Stimulated activated memory B cell treated with anti-CD40 and anti-IgM and Interleukin-4, amounts not matched to agents 10 μg/mL and 1 μg/mL and 100 μg/mL, for 72 hours (primary cell): ENCODE measurements at places on chromosomes 6 and 20.

DNA sequence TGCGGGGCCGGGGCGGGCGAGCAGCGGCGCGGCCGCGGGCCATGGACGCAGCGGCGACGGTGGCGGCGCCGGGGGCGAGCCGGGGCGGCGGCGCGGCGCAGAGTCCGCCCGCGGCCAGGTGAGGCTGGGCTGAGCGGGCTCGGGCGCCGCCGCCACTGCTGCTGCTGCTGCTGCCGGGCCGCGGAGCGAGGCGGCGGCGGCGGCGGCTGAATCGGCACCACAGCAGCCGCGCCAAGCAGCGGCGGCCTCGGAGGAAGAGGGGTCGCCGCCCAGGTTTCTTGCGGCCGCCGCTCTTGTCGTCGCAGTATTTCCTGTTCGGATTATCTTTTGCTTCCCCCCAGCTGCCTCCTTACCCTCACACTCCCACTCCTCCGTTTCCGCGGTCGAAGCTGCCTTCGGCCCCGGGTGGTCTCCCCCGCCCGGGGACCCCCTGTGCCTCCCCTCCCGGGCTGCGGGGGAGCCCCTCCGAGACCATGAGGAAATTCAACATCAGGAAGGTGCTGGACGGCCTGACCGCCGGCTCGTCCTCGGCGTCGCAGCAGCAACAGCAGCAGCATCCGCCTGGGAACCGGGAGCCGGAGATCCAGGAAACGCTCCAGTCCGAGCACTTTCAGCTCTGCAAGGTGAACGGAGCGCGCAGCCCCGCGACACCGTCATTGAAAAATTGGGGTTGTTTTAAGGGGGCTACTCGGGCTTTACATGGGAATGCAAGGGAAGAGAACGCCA lies at the start of gene STXBP5:
Gene STXBP5 (plus strand): TSS at position 358 of the 726 bp plus-strand sequence. CDS start 116 bp downstream, at position 474.
- ATAC-seq: peak; percentile 59

DNA sequence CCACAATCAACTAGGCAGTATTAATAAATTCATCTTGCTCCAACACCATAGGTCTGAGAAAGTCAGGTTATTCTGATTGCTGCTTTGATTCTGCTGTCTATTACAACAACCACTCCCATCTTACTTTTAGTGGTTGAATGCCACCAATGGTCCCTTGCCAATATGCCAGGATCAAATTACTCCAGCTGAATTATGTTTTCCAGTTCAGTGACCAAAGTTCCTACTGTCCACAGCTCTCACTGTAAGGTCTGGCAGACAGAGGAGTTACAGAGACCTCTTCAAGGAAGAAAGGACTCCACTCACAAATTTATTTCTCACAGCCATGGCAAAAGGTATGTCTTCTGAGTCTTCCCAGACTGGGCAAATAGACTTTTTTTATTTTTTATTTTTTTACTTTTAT lies 557.0 kb downstream of the HAO1 start:
- no peak for ATAC-seq

DNA sequence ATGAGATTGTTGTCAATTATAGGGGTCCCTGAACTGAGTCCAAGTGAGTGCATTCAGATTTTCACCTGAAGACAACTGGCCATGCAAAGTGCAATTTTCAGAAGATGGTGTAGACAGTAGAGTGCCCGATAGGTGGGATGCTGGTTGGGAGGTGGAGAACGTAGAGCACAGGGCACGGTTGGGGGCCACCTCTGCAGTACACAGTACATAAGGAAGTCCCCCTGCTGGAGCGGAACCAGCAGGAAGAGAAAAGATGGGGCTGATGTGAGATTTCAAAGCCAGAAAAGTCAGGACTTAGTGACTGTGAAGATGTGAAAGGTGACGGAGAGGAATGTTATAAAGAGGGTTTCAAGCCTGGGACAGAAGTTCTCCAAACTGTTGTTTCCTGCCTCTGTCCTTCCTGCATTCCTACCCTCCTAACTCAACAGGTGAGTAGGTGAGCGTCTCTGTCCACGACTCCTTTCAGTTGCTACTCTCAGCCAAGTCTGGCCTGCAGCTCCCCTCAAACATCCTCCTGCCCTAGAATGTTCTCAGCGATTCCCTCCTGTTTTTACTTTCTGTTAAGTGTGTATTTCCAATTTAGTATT lies 330.8 kb downstream of the PRL start:
- ATAC-seq: no peak

DNA sequence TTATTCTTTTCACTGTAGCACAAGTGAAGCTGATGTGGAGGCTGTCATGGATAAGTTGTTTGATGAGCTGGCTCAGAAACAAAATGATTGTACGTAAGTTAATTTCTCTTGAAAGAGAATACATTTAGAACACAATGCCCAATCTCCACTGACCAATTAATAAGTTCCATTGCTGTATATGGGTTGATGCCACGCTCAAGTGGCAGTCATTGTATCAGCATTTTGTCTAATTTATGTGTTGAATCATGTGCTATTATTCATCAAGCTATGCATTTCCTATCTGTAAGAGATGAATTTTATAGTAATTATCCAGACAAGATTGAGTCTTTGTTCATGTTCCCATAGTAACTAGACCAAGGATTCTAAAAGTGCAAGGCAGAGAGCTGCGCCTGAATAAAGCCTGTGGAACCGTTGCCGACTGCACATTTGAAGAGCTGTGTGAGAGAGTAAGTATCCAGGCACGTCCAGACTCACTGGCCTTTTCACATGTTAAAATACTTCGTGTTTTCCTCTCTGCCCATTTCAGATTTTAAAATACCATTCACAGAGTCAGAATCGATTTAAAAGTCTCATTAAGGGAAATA lies 83.8 kb upstream of the FOXO3 start:
- no peak for ATAC-seq

DNA sequence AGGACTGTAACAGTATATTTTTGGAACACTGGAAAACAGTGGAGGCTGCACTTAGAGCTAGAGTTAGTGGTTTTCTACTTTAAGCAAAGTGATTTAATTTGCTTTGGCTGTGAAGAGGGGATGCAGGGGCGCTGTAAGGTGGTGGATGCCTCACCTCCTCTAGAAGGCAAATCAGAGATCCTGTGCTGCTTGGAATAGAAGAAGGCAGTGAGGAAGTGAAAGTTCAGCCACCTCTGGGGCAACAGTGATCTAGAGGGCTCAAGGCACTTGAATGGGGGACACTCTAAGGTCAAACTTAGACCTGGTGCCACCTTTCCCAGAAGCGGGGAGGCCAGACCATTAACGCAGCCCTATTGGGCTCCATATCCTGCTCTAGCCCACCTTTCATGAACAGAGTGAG lies 19.0 kb upstream of the SNRPB2 start:
- peak; percentile 56 for ATAC-seq

GRCh38 chr20:45968081-45968671 lies 3.8 kb downstream of the ZNF335 start:
- ATAC-seq: no peak

DNA sequence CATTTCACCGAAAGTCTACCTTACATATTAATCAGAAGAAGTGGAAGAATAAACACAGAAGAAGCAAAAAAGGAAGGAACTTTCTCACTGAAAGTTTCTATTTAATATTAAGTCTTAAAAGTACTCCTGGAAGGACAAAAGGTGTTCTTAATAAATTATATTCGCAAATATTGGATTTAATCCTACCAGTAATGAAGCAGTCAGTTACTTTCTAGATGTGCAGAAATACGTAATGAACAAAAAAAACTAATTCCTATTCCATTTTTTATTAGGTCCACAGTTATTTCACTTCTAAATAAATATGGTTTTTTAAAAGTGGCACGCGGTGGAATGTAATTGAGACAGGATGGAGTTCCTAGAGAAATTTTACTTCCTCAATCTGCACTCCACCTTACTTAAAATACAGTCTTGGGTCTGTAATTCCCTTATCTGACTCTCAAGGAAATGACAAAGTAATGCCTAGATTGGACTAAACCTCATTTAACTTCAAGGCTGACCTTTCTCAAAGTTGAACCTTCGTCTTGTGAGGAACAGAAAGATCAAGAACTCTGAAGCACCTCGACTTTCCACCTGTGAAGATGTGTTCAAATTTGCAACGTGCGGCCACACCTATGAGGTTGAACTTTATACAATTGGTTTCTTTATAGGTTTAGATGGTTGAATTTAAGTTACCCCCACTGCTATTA lies 1.1 kb upstream of the TRAM2 start:
- no peak for ATAC-seq

DNA sequence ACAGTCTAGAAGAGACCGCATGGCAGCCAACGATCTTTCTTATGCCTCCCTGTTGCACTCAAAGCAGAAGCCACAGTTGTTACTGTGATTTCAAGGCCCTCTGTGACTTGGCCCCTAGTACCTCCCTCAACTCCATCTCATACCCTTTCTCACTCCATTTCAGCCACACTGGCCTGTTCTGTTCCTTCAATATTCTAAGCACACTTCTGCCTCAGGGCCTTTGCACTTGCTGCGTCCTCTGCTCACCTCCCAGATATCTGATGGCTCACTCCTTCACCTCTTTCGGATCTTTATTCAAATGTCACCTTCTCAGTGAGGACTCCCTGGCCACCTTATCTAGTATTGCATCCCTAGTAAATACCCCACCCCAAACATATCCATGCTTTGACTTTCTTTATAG lies 29.4 kb upstream of the CCN6 start:
- no peak for ATAC-seq

DNA sequence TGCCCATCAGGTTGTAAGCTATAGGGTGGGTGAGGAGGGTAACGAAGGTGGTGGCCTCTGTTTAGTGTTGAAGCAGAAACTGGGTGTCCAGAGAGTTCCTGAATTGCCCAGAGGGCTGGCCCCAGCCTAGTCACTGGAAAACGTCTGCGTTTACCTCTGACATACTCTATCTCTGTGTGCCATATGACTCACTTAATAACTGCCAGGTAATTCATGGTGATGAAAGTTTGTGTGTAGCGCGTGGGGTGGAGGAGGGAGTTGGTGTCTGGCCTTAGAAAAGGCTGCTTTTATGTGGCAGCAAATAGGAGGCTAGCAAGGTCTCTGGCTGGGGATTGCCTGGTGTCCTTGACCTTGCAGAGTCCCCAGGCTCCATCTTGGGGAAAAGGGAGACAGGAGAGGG lies 47.3 kb downstream of the SLC35D3 start:
- ATAC-seq: no peak

DNA sequence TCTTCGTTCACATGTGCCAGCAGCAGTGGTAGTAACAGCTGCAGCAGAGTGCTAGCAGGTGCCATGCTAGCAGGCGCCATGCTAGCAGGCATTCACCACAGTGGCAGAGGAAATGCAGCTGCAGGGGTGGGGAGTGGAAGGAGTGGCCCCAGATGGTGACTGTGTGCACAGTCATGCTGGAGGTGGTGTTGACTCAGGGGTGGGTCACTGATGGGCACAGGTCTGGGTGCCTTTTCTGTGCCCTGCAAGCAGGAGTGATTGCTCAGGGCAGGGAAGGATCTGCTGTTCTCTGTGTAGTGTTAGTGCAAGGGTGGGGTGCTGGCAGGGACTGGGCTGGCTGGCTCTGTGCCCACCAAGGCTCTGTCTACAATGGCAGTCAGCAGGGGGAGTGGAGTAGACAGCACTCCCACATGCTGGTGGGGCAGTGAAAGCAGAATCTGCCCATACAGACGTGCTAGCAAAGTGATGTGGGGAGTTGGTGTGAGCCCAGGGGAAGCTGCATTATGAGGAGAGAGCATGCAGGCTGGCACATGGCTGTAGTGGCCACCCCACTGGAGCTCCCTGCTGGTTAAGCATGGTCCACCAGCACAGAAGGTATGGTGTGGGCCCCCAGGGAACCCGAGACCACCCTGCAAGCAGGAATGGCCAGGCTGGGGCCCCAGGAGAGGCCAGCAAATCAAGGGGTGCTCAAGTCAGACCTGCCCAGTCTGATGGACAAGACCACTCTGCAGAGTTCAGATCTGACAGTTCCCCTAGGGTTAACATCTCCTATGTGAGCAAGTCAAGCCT lies 11.4 kb upstream of the TSPYL4 start:
- ATAC-seq: no peak

- ATAC-seq: no peak
Measured at GRCh38 chr6:15949982-15950381, 178.9 kb upstream of the MYLIP start.

DNA sequence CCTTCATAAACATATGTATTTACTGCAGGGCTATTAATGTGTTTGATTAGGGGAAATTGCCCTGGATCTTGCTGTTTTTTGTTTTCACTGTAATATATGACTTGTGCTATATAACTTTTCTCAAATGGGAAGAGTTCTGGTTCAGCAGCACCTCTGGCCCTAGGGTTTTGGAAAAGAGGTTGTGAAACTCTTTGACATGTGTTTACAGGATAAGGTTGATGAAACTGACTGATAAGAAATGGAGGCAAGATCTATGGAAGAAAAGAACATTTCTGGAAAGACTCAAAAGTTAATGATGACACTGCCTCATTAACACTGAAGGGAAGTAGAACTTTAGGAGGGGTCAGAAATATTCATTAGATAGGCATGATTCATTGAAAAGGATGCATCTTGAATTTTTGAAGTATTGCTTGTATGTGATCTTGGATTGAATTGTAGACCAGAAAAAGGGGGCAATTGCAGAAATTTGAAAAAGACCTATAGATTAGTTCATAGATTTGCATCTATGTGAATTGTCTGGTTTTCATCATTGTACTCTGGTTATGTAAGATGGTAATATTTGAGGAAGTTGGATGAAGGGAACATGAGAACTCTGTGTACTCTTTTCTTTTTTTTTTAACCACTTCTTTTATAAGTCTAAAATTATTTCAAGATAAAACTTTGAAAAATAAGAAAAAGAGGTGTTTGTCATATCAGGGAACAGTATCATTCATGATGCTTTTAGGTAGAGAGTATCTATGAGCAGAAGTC lies 54.0 kb downstream of the UTRN start:
- no peak for ATAC-seq

- ATAC-seq: peak; percentile 89
Measured at GRCh38 chr20:38094373-38094891, 60.9 kb downstream of the RPRD1B start.

GRCh38 chr6:159979136-159979874 lies 10.4 kb downstream of the IGF2R start:
- peak; percentile 95 for ATAC-seq

DNA sequence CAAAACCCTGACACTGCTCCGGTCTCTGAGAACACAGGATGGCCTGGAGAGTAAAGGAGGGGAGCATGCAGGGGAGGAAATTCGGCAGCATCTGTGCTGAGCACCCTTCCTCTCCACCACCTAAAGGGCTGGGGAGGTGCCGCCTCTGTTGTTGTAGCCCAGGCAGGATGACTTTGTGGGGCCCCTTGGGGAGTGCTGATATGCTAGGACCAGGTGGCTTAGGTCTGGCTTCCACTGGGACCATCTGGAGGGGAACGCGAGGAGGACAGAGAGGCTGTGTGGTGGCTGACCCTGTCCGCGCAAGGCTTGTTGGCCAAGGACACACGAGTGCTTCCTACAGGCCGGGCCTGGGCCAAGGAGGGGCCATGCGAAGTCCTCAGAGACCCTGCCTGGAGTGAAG lies 9.9 kb upstream of the RPS6KA2 start:
- ATAC-seq: no peak

DNA sequence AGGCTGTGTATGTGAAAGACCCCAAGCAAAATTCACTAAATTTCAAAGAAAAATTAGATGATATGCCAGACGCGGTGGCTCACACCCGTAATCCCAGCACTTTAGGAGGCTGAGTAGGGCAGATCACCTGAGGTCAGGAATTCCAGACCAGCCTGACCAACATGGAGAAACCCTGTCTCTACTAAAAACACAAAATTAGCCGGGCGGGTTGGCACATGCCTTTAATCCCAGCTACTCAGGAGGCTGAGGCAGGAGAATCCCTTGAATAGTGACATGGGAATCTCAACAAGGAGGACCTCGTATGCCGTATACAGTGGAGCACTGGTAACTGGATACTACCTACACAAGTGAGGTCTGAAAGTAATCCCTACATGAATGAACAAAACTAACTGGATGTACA lies 92.7 kb upstream of the JARID2 start:
- ATAC-seq: no peak

GRCh38 chr6:80223743-80224212 lies 117.3 kb downstream of the BCKDHB start:
- ATAC-seq: no peak
